ENCODE measurements at places on chromosomes 6 and 20.
A peak's percentile ranks its signal among the peaks of the same experiment; 100 is the strongest.

- no peak for DNase-seq
Observed at GRCh38 chr20:57589728-57590484, 29.0 kb downstream of the PCK1 start.

- DNase-seq: peak; percentile 22
Observed at GRCh38 chr6:56595490-56596122, 47.1 kb downstream of the DST start.

GRCh38 chr6:7254980-7255835 lies 57.8 kb downstream of the SSR1 start:
- no peak for DNase-seq

DNA sequence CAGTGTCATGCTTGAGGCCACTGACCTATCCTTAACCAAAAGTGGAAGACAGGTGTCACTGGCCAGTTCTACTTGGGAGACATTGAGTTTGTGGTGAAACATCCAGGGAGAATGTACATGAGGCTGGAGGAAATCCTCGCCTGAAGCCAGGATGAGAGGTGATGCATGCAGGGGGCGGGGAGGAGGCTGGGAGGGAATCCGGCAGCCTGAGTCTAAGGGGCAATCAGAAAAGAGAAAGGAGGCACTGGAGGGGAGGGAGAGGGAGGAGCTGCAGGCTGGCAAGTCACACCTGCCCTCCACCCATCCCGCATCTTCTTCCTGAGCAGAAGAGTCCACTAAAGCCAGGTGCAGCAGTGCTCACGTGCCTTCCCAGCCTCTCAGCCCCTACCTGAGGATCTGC lies 14.9 kb upstream of the DDO start:
- DNase-seq: no peak

GRCh38 chr6:44388135-44388487 lies 605 bp downstream of the CDC5L start:
- DNase-seq: no peak

DNA sequence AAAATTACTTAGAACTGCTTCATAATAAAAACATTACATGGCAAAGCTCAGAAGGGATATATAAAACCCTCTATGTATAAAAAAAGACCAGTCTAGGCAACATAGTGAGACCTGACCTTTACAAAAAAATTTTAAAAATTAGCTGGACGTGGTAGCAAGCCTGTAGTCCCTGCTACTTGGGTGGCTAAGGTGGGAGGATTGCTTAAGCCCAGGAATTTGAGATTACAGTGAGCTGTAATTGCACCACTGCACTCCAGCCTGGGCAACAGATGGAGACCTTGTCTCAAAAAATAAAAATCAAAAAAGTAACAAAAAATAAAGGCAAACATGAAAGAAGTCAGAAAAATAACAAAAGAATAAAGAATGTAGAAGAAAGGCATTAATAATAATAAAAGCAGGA lies 21.5 kb upstream of the TPD52L1 start:
- DNase-seq: no peak

DNA sequence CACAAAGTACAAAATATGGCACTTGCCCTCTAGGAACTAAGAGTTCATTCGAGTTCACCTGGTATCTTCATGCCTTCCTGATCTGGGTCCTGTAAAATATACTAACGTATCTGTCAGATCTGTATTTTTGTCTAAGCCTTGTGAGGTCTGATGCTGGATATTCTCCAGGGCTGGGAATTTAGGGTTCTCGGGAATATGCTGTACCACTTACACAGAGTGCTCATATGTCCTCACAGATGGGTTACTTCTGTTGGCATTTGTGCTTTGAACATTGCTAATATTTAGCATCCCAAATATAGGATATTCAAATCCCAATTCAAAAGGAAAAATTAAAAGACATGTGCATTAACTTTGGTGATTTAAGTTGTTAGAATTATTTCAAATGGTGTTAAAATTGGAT lies 122.0 kb downstream of the DNAH8 start:
- DNase-seq: no peak

DNA sequence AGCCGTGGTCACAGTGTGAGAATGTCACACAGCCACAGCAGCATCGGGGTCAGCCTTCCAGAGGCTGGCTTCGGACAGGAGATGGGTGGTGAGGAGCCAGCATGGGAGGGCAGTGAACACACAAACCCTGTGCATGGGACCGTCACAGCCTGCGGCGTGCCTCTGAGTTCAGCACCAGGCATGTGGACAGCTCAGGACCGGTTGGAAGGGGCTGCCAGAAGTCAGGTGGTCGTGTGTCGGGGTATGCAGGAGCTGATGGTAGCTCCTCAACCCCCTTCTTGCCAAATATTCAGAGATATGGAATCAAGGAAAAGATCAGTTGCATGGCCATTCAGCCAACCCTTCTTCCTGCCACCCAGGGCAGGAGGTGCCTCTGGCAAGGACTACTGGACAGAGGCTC lies 28.2 kb downstream of the MYT1 start:
- DNase-seq: no peak

- peak; percentile 24 for DNase-seq
Observed at GRCh38 chr20:5642155-5642981, 107.8 kb upstream of the SHLD1 start.
